Stimulated activated CD4-positive, alpha-beta T cell treated with anti-CD3 and anti-CD28 coated beads, Interleukin-15, amount 100 ng/mL, for 24 hours (primary cell): ENCODE measurements at places on chromosomes 11 and 22.
A peak's percentile ranks its signal among the peaks of the same experiment; 100 is the strongest.

DNA sequence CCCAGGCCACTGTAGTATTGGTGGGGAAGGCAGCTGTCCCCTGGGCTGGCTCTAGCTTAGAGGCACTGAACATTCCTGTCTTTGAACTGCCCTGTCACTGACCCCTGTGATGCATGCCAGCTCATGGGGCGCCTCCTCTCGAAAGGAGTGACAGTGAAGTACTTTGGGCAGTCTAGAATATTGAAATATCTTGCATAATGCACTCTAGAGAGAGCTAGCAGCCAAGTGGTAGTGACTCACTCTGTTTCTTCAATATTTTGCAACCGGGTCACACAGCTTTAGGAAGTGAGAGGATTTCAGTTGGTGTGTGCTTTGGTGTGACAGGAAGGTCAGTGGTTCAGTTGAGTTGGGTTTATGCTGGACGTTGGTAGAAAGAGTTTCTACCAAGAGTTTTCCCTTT is 35.5 kb upstream of the ST14 start:
- DNase-seq: no peak

DNA sequence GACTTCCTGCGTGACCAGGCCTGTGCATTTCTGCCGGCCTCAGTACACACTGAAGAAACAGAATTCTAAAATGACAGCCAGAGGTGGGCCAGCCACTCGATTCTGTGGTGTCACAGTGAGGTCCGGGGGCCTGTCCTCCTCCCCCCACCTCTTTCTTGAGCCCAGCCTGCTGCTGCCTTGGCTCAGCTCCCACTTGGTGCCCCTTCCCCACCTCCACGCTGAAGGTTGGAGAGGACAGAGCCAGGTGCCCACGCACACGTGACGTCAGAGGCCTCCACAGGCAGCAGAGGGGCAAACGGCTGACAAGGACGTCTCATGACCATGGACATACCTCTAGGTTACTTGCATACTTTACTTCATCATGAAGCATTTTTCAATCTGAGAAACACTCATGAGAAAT is 78.0 kb upstream of the SHANK2 start:
- no peak for DNase-seq

- DNase-seq: no peak
These were observed 22.8 kb downstream of the TEAD1 start for GRCh38 chr11:12696911-12697581.

- DNase-seq: no peak
These were observed 4.7 kb upstream of the TTC36 start for GRCh38 chr11:118522571-118523072.

DNA sequence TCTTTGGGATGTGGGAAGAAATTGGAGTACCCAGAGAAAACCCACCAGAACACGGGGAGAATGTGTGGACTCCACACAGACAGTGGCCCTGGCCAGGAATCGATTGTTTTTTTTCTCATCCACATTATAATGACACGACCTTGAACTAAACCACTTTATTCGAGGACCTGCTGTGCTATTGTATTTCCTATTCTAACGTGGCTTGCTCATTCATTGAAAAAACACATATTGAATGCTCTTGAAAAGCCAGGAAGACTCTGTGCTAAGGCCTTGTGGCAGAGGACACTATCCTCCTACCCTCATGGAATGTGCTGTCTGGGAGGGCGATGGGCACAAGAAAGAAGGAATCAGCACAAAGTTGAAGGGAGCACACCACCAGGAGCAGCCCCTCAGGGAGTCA is 9.1 kb upstream of the SREBF2 start:
- DNase-seq: no peak

DNA sequence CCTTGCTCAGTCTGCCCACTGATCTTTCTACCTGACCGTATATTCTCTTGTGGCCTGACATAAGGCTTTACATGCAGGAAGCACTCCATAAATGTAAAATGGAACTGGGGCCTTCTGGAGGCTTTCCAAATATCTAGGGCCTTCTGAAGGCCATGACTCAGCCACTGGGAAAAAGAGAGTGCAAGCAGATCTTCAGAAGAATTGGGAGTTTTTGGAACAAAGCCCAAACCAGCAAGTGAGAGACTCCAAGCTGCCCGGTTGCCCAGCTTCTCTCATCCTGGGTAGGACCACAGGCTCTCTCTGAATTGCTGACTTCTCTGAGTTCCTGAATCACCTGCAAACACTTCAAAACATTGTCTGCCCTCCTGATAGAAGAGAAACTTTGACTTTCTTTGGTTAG is 107.9 kb upstream of the BMAL1 start:
- DNase-seq: no peak

GRCh38 chr22:36341640-36342041 is 46.1 kb downstream of the MYH9 start:
- no peak for DNase-seq

DNA sequence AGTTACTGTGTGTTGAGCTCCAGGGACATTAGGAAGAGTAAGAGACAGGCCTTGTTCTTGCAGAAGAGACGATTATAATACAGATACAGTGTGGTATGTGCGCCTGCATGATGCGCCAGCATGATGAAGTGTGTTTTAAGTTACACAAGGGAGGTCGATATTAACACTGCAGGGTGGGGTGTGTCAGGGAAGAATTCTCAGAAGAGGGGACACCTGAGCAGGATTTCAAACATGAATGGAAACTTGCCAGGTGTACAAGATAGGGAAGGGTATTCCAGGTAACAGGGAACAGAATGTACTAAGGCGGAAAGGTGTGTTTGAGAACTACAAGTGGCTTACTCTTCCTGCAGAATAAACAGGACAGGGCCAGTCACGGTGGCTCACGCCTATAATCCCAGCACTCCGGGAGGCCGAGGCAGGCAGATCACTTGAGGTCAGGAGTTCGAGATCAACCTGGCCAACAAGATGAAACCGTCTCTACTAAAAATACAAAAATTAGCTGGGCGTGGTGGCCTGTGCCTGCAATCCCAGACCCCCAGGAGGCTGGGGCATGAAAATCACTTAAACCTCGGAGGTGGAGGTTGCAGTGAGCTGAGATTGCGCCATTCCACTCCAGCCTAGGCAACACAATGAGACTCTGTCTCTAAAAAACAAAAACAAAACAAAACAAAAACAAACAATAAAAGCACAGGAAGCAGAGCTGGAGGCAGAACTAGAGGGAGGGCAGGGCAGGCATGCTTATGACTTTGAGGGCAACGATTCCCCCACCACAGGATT is 59.0 kb downstream of the SYN3 start:
- DNase-seq: no peak

DNA sequence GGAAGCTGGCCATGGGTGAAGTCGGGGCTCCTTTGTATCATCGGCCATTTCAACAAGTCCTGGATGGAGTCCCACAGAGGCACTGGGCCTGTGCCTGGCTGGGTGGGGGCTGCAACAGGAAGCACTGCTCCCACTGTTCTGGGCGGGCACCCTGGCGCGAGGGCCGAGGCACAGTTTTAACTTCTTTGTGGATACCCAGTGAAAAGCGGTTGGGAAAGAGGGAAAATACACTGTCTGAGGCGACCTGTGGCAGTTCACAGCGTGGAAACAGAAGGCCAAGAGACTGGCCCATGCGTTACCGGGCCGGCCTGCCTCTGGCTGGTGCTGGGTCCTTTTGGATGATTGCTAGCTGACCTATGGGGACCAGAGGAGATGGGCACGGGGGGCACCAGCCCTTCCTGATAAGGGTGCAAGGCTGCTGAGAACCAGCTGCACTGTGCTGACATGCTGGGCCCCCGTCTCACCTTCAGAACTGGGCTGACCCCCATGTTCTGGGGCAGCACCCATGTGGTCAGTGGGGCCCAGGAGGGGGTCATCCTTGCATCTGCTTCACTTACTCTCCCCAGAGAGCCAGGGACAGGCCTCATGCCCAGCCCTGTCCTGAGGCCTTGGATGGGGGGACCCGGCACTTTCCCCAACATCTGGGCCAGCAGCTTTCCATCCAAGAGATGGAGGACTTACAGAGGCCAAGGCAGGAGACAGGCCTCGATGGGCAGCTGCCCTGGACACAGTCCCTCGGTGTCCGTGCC is 4.2 kb downstream of the OVOL1 start:
- no peak for DNase-seq

DNA sequence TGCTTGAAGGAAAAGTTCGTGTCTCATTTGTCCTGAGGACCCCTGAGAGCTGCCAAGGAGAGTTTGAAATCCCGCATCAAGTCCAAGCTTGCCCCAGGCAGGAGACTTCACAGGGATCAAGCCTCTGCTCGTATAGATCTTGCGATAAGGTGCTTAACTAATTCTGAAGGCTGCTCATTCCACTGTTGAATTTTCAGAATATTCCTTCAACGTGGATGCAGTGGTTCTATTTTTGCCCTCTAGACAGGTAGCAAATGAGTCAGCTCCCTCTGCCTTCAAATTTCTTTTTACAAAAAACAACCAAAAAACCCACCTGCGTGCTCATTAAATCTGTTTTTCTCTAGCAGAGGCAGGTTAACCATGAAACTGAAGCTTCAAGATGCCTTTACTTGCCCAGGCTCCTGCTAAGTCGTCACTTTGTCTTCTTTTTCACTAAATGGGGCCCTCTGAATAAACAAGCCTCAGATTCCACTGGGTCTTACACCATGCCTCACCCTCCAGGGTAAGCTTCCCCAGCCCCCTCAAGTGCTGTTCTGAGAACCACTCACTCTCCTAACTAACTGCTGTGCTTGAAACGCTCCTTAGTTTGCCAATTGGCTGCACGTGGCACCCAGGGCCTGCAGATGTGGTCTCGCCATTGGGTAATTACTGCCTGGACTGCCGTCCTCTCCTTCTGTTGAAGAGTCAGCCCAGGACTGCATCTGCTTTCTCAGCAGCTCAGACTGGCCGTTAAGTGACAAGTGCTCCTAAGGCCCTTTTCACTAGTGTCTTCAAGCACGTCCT is 105.0 kb downstream of the TRPC6 start:
- DNase-seq: no peak

DNA sequence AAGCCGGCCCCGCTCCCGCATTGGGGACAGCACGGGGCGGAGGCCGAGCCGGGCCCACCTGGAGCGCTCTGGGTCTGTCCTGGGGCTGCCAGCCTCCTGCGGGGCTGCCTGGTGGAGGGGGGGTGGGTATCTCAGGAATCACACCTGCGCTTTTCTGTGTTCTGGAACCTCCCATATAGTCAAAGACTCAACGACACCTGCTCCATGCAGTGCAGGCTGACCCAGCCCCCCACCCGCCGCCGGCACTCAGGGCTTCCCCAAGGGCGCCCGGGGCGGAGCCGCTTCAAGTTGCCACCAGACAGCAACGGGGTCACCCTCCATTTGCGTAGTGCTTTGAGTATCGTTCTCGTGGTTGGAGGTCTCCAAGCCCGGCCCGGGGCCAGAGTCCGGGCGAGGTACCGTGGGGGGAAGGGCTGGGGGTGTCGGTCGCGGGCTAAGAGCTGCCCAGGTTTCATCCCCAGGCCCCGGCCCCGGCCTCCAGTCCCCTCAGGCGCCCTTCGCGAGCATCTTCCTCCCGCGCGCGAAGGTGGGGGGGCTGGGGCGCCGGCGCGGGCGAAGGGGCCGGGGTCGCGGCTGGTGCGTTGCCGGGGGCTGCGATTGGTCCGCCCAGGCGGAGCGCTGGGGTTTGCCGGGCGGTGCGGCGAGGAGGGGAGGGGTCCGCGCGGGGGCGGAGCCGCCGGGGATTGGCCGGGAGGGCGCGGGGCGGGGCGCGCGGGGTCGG is 6.6 kb downstream of the TSPAN4 start:
- DNase-seq: peak; percentile 63

DNA sequence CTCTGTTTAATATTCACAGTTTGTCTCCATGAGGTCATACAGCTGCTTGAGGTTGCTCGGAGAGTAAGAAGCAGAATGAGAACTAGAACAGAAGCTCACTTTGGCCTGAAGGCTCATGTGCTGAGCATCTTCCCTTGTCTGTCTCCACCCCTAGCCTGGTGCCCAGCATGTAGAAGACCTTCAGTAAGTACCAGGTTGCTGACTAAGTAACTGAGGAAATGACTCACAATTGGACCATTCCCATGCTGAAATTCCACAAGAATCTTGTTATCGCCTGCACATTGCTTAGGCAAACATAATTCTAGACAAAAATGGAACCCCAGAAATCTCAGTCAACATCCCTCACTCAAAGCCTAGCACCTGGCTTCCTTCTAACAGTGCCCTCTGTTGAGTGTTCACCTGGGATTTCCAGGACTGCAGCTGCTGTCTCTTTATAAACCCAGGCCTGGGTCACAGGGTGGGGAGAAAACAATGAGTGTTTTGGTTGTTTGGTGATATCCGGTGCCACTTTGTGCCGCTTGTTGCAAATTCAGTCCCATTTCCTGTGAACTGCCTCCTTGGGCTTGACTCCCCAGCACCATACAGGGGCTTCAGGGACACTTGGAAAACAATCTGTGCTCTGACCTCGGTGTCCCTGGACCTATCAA is 406.8 kb downstream of the ETS1 start:
- DNase-seq: no peak
